Activated T-helper 9 cell treated with anti-CD3 and anti-CD28 coated beads, Interleukin-2, amount 50 U/mL, for 16 hours (primary cell): ENCODE measurements at places on chromosomes 16 and 17.

- DNase-seq, result no peak
Observed at GRCh38 chr16:87441886-87442580, 49.9 kb downstream of the MAP1LC3B start.

DNA sequence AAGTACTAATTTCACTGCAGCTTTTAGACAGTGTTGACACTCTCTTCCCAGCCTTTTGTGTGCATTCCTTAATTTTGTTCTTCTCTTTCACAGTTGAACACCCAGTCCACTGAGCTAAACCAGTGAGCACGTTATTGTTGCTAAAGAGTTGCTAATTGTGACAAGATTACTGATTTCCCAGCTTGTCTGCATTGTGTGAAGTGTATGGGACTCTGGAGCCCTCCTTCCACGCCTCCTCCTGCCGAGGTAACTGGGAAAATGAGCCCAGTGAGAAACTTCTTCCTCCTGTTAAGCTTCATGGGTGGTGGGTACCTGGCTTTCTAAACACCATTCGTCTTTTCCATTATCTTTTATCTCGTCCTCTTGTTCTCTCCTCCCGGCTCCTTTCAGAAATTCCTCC is 29.8 kb upstream of the DNAH17 start:
- DNase-seq, result no peak

DNA sequence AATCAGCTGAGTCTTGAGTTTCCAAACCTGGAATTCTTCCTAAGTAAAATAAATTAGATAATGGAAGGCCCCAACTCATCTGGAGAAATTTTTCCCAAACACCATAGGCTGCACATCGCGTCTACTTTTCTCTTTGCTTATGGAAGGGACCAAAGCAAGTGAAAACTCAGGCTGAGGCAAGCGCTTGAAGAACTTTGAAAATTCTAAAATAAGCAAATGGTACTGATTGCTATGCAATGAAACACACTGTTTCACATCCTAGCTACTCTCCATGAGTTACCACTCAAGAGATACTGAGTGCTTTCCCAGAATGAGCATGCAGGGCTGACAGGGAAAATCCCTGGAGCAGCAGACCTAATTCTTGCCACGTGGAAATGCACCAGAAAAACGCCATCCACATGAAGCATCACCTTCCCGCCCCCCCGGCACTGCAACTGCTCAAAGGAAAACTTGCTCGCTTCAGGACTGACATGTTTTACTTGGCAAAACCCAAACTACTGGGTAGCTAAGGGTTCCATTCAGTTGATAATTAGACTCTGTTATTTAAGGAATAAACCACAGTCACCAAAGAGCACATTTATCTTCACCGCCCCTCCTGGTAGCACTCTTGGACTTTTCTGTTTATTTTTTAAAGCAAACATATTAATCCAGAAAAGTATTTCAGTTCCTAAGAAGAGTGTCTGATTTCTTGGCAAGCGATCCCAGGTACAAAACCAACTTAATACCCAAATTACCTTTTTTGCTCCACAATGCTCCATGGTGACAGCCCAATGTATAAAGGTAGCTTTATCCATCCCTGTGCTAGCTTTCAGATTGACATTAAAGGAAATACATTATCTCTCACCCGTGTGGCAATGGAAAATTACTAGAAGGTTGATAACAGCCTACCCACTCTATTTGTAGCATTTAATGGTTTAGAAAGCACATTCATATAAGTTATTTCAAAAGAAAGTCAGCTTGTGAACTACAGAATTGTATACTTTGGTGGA is 62.5 kb downstream of the WDR59 start:
- DNase-seq, result no peak

DNA sequence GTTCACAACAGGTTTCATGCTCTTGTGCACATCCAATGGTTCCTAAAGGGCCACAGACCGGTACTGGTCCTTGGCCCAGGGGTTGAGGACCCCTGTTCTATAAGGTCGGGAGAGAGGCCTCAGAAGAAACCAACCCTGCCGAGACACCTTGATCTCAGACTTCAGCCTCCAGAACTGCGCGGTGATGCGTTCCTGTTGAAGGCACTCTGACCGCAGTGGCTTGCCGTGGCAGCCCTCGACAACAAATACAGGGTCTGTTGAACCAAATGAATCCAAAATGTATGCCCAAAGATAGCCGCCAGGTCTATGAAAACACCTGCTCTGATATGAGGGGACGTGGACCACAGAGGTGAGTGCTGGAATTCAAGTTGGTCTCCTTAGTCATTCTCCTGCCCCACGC is 389.8 kb downstream of the SEC14L1 start:
- DNase-seq, result no peak

DNA sequence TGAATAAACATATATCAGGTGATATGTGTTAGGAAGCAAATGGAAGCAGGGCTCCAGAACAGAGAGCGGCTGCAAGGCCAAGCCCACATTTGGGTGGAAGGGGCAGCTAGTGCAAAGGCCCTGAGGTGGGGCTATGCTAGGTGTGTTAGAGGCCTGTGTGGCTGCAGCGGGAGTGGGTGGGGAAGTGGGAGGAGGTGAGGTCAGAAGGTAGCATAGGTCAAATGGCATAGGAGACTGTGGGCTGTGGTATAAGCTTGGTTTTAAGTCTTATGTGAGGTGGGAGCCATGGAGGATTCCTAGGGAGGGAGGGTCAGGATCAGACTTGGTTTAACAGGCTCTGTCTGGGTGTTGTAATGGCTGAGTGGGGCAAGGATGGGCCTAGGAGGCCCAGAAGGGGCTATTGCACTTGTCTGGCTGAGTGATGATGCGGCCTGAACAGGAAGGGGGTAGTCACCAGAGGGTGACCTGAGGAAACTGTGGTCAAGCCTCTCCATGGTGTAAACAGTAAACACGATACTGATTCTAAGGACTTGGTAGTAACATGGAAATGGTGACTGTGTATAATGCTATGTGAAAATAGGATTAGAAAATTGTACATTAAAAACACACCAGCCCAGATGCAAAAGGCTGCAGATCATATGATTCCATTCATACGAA is 31.1 kb downstream of the RAI1 start:
- no peak for DNase-seq

GRCh38 chr17:3796110-3796821 is 4.7 kb downstream of the ITGAE start:
- DNase-seq, result peak; percentile 71

- no peak for DNase-seq
Observed at GRCh38 chr17:77853191-77853977, 105.1 kb upstream of the TNRC6C start.

DNA sequence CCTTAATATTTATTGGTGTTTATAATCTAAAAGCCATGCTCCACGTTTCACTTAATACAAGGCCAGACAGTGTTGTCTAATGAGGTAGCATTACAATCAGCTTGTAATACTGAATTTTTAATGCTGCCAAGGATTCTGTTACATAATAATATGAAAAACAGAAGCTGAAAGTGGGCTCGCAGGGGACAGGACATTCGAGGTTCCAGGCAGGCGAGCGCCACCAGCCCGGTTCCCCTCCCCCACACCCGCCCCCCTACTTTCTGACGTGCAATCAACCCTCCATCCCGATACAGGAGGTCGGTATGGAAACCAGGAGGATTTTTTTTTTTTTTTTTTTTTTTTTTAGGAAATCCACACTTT is 6.2 kb upstream of the ZFHX3 start:
- no peak for DNase-seq

DNA sequence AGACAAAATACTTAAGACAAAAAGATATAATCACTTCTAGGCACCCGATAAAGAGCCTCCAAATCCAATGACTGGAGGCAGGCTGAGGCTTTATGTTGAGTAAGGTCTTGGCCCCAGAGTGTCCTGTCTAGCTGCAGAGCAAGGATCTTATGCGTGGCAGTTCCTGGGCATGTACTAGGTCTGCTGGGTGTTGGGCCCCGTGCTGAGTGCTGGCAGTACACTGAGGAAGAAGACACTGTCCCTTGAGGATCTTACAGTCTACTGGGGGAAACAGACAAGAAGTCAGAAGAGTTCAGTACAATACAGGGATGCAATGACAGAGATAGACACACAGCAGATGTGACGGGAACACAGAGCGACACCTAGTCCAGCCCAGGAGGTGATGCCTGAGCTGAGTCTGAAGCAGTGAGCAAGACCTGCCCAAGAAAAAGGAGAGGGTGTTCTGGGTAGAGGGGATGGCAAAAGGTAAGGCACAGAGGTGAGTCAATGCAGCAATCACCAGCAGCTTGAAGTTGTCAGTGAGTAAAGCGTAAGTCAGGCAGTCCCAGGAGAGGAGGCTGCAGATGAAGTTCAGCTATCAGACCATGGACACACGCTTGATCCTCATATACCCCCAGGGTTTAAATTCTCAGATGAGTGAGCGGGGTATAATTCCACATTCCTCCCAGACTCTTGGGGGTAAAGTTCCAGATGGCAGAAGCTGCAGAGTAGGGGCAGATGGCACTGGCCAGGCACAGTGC is 18.1 kb downstream of the MAP3K14 start:
- no peak for DNase-seq

- DNase-seq, result no peak
Observed at GRCh38 chr17:27240086-27240801, 53.7 kb upstream of the WSB1 start.

- DNase-seq, result peak; percentile 17
Observed at GRCh38 chr16:89615596-89616090, 2.2 kb downstream of the DPEP1 start.

DNA sequence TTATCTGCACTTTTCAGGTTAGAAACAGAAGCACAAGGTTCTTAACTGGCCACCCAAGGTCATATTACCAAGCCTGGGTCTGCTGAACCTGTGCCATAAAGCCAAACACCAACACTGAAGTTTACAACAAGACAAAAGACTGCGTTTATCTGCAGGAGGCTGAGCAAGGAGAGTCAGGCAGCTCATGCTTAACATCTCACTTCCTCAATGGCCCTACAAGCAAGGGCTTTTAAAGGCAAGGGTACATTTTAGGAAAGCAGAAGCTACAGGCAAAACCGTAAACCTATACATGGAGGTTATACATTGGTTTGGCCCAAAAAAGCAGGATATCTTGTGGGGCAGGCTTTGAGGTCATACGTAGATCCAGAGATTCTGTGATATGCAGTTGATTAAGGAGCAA is 91.2 kb downstream of the GNAO1 start:
- no peak for DNase-seq

DNA sequence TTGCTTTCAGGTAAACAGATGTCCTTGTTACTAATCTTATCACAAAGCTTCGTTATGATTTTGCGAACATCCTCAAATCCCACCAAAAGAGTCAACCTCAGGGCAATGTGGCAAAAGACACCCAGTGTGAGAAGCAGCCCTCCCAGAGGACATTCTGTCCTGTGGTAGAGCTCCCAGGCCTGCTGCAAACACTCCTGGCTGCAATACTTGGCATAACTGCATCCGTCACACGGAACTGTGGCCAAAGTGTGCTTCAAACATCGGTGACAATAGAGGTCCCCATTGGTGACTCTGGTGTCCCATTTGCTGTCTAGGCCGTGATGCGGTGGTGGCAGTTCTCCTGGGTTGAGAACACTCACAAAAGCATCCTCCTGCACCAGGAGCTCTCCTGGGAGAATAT is 29.5 kb downstream of the SMYD4 start:
- no peak for DNase-seq

GRCh38 chr16:73149334-73149733 is 101.4 kb upstream of the ZFHX3 start:
- no peak for DNase-seq

- DNase-seq, result no peak
Observed at GRCh38 chr17:50459756-50460155, 8.9 kb downstream of the CHAD start.

- DNase-seq, result no peak
Observed at GRCh38 chr16:87845213-87845612, 24.1 kb downstream of the SLC7A5 start.
